NCI-H1436 (cell line): ENCODE measurements at places on chromosomes 3 and 15.

DNA sequence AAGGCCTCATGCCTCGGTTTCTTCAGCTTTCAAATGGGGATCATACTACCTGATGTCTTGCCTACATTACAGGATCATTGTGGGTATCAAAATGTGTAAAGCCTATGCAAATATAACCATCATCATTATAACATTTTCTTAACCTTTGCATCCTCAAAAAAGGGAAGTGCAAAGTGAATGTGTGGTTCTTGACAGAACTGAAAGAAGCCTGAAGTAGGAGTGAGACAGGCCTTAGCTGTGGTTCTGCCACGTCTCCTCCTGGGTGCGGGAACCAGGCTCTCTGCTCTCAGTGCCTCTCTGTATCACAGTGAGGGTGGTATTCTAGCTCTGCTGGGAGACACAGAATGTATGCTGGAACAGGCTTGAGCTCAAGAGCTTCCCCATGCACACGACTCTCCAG is 316.9 kb upstream of the ICE2 start:
- DNase-seq, result no peak

GRCh38 chr3:34396956-34397355 is 598.5 kb downstream of the PDCD6IP start:
- no peak for DNase-seq

DNA sequence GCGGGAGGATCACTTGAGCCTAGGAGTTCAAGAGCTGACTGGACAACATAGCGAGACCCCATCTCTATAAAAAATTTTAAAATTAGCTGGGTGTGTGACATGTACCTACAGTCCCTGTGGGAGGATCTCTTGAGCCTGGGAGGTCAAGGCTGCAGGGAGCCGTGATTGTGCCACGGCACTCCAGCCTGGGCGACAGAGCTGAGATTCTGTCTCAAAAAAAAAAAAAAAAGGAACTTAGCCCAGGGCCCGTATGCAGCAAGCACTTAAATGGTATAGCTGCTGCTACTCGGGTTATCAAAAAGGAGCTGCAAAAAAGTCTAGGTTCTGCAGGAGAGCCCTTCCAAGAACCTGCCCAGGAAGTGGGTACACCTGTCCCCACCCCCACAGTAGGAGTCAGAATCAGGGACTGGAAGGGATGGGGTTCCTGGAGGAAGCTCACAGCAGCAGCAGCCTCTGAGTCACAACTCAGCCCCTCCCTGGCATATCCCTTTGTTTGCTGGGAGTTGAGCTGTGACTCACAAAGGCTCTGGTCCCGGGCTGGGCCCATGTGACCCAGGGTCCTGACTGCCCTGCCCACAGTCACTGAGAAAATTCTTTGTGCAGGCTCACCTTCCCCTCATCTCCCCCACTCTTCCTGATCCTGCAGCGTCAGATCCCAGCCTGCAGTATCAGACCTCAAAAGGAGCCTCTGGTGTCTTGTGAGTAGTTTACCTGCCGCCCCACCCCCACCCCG is at the start of gene SPATA12:
Gene SPATA12 (plus strand): TSS at position 576 of the 733 bp plus-strand sequence. CDS start 13,031 bp downstream, outside the sequence.
- DNase-seq, result no peak

GRCh38 chr3:6124875-6125274 is 736.0 kb upstream of the GRM7 start:
- DNase-seq, result no peak

GRCh38 chr15:24955531-24955921 is 739 bp downstream of the SNRPN start:
- no peak for DNase-seq

- DNase-seq, result peak; percentile 43
Observed at GRCh38 chr3:158058495-158059130, 47.6 kb downstream of the SHOX2 start.

DNA sequence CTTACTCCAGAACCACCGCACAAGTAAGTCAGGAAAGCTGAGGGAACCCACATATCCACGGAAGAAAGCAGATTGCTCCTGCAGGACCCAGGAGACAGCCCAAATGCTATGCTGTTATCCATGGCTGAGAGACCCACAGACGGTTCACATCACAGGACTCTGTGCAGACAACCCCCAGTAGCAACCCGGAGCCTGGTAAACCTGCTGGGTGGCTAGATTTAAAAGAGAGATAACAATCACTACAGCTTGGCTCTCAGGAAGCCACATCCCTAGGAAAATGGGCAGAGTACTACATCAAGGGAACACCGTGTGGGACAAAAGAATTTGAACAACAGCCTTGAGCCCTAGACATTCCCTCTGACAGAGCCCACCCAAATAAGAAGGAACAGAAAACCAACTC is 13.8 kb upstream of the TRIM42 start:
- no peak for DNase-seq

GRCh38 chr3:52710512-52710911 is 4.6 kb downstream of the SPCS1 start:
- no peak for DNase-seq

- DNase-seq, result no peak
Observed at GRCh38 chr3:65936908-65937638, 101.6 kb downstream of the MAGI1 start.

DNA sequence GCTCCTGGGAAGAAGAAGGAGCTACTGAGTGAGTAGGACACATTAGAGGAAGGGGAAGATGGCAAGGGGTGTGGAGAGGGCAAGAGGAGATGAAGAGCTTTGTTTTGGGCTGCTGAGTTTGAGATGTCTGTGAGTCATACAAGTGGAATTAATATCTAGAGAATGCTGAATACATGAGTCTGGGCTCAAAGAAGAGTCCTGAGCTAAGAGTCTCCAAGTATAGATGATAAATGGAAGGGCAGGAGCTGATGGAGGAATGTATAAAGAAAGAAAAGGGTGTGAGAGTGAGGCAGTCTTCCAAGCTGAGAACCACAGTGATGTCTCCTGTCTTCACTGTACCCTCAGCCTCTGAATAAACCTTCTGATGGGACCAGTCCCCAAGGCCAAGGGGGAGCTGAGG is 205.5 kb upstream of the MRPL3 start:
- DNase-seq, result no peak

DNA sequence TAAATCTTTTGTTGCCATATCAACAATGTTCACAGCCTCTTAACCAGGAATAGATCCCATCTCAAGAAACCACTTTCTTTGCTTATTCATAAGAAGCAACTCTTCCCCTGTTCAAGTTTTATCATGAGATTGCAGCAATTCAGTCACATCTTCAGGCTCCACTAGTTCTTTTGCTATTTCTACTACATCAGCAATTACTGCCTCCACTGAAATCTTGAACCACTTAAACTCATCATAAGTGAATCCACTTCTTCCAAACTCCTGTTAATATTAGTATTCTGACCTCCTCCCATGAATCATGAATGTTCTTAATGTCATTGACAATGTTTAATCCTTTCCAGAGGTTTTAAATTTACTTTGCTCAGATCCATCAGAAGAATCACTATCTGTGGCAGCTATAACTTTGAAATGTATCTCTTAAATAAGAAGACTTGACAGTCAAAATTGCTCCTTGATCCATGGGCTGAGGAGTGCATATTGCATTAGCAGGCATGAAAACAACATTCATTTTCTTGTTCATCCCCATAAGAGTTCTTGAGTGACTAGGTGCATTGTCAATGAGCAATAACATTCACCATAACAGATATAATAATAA is 205.9 kb downstream of the DTWD1 start:
- DNase-seq, result no peak

DNA sequence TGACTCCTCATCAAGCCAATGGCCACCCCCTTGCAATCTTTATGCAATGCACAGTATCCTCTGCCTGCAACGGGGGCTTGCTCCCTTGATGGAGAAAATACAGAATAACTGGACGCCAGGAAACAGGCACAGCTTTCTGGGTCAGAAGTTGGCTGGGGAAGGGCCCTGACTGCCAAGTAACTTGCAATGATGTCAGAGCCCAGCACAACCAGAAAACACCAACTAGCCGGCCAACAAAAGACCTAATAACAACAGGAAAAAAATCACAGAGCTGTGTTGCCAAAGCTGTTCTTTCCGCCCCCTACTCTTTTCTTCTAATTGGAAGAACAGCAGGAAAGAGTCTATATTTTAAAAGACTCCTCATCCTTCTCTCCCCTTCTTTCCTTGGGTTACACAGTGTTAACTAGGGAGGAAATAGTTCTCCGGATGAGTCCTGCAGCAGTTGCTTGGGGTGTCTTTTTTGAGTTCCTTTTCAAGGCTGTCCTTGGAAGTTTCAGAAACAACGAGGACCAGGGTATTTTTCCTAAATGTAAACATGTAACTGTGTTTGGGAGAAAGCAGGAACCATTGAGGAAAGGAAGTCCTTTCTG is 1.4 kb upstream of the SEMA6D start:
- DNase-seq, result no peak

GRCh38 chr15:70213794-70214193 is 116.1 kb upstream of the TLE3 start:
- no peak for DNase-seq

GRCh38 chr3:4719046-4719501 is 225.9 kb downstream of the ITPR1 start:
- DNase-seq, result no peak

GRCh38 chr15:25705433-25706115 is 157.6 kb downstream of the ATP10A start:
- no peak for DNase-seq

- no peak for DNase-seq
Observed at GRCh38 chr3:160444411-160444810, 5.2 kb downstream of the TRIM59 start.

GRCh38 chr3:1092771-1093170 is at the start of gene CNTN6:
Gene CNTN6, plus strand, starts transcription at chr3:1093024. Its CDS starts 54,985 bp downstream, at chr3:1148009.
- DNase-seq, result no peak

GRCh38 chr15:68578980-68579935 is at the start of gene CORO2B:
Gene CORO2B, plus strand, starts transcription at chr15:68578993. Its CDS starts 270 bp downstream, at chr15:68579263.
- peak; percentile 26 for DNase-seq

- no peak for DNase-seq
Observed at GRCh38 chr3:114644367-114644766, 350.5 kb downstream of the TIGIT start.

DNA sequence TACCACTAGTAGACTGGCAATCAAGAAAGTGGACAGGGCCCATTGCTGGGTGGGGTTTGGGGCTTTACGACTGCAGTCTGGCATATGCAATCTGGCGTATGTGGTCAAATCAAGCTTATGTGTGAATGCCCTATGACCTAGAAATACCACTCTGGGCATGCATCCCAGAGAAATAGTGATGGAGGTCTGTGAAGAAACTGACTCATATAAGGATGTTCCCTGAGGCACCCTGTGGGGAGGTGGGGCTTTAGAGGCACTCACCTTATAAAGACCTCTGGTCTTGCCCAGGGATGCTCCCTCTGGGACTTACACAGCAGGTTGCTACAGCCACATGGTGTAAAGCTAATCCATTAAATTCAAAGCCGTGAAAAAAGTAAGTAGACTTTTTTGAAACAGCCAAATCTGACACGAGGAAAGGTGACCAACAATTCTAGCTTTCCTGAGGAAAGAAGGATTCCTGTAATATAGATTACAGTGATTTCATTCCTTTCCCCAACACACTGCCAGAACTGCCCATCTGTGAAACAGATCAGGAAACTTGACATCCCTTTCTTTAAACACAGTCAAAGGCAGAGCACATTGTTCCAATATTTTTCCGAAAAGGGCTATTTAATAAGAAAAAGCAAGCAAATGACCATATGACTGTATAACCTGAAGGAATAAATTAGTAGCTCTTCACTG is 13.6 kb downstream of the RARRES1 start:
- no peak for DNase-seq

DNA sequence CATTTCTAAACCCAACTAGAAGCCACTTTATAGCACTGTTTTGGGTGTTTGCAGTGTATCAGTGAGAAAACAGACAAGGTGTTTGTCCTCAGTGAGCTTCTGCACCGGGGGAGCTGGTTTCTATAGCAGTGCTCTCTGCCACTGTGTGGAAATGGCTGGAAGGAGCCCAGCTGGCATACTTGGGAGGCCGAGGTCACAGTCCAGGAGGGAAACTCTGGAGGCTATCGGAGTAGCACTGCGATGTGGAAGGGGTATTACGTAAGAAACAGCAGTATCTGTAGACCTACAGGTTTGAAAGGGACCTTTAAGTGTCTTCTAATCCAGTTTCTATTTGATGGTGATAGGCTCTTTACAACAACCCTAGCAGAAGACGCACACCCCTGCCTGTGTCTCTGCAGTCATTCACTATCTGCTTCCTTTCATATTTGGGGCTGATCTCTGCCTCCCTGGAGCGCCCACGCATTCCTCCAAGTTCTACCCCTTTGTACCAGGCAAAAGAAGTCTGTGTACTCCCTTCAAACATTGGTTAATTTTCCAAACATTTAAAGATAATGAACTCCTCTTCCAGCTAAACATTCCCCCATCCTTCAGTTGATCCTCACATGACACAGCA is 87.4 kb upstream of the ADAMTS17 start:
- DNase-seq, result no peak

GRCh38 chr3:72604328-72604727 is 243.9 kb downstream of the SHQ1 start:
- DNase-seq, result no peak

DNA sequence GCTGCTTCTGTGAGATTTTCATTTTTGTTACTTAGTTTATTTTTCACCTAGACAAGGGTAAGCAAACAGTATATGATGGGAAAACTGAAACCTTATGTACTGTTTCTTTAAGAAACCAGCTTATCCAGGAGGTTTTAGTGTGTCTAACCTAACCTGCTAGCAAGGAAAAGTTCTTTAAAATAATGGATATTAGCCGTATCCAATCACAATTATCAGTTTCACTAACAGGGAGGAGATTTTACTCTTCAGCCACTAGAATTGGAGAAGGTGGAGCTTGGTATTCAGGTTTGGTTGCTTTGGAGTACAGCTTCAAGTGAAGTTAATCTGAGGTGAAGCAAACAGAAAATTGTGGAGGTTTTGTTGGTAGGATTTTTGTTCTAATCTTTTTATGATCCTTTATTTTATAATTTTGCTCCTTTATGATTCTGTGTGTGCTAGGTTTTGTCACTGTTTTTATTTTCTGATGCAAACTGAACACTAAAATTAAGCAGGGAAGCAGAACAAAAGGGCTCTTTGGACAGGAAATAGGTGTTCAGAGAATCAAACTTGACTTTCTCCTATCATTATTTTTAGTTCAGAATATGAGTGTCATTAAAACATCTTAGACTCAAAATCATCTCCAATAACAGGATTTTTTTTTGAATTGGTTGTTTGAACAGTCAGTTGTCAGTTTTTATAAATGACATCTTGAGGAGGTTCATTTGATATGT is 13.0 kb downstream of the ZFAND6 start:
- peak; percentile 82 for DNase-seq

- DNase-seq, result no peak
Observed at GRCh38 chr3:146071632-146072031, 89.4 kb downstream of the PLOD2 start.

GRCh38 chr15:31349233-31350141 is 22.9 kb downstream of the KLF13 start:
- DNase-seq, result no peak

DNA sequence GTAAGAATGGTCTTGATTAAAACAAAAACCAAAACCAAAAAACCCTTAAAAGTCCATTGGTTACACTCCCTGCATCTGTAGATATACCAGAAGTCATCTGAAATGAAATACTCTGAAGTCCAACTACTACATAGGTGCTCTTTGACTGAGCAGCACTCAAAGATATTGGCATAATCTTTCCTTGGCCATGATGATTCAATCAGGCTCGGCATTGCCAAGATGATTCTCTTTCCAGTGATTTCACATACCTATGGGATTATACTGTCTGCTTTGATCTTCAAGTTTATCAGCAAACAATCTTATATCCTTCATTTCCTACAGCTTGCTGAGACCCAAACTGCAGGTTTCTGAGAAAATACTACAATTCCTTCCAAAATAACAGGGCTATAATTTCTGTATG is 35.9 kb upstream of the DIPK2A start:
- DNase-seq, result no peak
